ENCODE measurements at places on chromosomes 2 and 18.

DNA sequence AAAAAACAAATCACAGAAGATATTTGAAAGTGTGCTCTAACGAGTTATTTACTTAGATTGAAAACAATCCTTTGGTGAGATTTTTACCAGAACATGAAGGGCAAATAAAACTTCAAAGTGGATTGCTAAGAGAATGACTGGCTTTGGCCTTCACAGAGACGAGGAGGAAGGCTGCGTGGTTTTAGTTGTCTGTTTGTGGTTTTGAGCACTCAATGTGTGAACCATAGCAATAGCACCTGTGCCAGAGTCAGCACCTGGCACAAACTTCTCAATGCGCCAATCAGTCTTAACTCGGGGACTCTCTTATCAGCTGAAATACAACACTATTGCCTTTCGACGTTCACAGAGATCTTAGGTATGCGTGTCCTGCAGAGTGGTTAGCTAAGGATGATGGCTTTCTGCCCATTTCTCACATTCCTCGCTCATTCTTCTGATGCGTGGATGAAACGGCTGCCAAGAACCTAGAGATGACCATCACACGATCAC, 70.0 kb downstream of the MBP start:
- no peak for DNase-seq

GRCh38 chr2:191014653-191015020, 666 bp upstream of the STAT1 start:
- no peak for DNase-seq

GRCh38 chr2:20572221-20572620, 78.7 kb downstream of the HS1BP3 start:
- DNase-seq, result no peak

- DNase-seq, result no peak
Measured at GRCh38 chr2:171316755-171317337, 116.9 kb downstream of the METTL8 start.

GRCh38 chr2:19028587-19029375, 329.6 kb downstream of the OSR1 start:
- no peak for DNase-seq
